Non-pigmented ciliary epithelial cell (primary cell): ENCODE measurements at places on chromosomes 5 and 9.
A peak's percentile ranks its signal among the peaks of the same experiment; 100 is the strongest.

DNA sequence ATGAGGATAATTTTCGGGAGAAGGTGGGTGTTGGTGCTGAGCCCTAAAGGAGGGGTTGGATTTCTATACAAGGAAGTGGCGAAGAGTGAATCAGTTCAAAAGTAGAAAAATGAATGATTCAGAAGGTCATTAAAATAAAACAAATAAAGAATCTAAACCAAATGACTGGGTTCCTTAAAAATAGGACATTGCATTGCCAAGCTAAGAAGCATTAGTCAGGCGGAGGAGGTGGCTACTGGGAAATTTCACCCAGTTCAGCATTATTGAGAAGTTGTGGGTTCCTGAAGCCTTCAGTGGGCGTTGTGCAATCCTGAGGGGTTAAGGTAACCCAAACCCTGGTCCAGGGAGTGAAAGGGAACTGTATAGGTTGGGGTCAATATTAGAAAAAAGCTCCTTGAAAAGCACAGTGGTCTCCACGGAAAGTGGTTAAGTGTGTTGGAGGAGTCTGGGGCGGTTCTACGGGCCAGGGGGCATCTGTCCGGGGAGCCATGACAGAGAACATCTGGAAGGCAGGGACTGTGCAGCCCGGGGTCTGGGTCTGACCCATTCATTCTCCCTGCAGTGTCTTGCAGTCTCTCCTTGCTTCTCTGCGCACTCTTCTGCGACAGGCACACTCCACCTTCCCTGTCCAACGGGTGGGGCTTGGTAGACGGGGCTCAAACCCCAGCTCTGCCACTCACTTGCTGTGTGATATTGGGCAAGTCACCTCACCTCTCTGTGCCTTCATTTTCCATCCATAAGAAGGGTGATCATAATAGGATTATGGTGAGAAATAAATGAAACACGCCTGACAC is 27.6 kb upstream of the DUSP1 start:
- DNase-seq: peak; percentile 84

DNA sequence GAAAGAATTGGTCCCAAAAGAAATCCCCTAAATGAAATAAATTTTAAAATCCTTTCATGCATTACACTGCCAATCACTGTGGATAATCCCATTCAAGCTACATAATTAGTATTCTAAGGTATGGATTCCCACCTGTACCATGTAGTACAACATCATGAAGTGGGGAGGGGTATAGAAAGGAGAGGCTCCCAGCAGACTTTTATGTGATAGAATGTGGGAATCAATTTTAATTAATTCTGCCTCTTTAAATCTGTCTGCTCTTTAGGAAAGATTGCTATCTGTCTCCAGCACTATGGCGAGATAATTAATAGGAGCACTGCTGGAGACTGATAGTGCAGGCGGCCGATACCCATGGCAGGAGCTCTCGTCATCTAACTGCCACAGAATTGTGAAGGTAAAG is 95.4 kb downstream of the CDH12 start:
- no peak for DNase-seq

DNA sequence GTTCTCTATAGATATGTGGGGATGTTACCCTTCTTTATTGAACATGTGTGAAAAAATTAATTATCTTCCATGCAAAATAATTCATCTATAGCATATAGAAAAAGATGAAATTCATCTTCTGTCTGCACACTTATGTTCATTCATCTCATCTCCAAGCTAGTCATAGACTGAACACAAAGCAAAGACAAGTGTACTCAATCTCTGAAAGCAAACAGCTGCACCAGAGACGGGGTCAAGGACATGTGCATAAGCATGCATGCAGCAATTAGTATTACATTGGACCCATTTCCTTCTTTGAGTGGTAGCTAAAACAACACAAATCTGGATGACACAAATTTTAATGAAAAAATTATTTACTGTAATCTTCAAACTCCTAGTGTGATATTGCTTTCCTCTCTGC is 547.0 kb upstream of the COX7C start:
- no peak for DNase-seq

DNA sequence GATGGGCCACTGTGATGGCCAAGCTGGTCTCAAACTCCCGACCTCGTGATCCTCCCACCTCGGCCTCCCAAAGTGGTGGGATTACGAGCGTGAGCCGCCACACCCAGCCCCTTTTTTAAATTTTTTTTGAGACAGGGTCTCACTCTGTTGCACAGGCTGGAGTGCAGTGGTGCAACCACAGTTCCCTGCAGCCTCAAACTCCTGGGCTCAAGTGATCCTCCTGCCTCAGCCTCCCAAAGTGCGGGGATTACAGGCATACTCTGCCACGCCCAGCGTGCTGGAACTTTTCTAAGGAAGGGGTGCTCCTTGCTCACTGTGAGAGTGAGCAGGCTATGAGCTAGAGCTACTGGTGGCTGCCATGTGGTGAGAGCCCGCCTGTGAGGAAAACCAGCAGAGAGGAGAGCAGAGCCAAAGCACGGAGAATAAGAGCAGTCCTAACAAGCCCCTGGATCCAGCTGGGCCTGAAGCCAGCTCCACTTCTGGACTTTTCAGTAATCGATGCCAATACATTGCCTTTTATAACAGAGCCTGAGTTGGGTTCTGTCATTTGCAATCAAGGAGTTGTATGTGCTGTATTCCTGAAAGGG is 75.5 kb upstream of the UNC5A start:
- no peak for DNase-seq

- no peak for DNase-seq
These were observed 335.0 kb upstream of the TUSC1 start for GRCh38 chr9:26013199-26013598.

DNA sequence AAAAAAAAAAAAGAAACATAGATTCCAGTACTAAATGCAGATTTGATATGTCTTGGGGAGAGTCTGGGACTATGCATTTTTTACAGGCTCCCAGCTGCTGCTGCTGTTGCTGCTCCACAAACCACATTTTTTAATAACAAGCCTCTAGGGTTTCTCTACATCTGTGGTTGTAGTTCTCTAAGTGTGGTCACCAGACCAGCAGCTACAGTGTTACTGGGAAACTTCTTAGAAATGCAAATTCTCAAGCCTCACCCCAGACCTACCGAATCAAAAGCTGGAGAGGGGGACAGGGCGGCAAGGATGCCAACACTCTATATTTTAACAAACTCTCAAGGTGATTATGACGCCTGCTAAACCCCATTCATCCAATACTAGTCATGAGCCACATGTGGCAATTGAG is 293.4 kb upstream of the PTGER4 start:
- DNase-seq: no peak

GRCh38 chr9:73121375-73121935 is 30.2 kb upstream of the ANXA1 start:
- DNase-seq: no peak

DNA sequence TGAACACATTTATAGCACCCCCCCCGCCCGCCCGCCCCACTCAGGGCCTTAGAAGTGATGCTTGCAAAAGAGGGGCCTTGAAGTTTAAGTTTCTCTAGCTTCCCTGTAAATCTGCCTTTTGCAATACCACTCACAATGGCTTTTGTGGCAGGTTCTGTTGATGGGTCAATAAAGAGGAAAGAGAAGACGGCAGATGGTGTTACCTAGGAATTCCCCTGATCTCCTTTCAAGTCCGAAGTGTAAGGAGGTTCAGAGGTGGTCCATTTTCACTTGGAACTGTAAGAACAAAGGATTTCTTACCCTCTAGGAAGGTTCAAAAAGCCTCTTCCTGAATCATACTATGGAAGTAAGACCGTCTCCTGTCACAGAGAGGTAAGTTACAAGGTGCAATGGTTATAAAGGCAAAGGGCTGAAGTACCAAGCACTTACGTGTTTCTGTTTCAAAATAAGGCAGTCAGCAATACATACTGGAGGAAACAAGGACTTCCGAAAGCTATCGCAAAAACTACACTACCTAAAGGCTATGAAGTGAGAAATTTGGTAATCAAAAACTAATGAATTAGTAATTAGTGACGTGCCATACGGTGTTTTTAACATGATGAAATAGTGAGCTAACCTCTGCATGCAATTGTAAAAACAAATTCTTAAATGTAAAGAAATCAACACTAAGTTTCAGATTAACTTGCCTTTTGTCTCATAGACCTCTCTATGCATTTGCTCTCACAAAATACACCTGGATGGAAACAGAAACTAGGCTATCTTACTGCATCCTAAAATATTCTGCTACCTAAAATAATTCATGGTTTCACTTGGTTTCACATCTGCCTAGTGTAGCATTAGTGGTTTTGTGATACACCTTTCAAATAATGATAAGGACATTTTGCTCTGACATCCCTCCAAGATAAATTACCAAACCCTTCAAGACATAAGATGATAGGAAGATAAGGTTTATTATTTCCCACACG is 589.4 kb upstream of the FAM174A start:
- no peak for DNase-seq

DNA sequence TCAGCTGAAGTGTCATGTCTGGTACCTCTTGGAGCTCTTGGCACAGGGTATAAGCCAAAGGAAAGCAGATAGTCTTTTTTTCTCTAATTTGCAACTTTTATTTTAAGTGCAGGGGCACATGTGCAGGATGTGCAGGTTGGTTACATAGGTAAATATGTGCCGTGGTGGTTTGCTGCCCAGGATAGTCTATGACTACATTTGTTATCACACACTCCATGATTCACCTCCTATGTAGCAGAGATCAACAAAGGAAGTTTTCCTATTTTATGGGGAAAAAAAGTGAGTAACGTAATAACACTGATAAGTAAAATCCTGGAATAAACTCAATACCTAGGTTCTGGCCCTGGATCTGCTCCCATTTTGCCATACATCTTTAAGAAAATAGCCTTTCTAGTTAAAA is 234.6 kb downstream of the CAAP1 start:
- no peak for DNase-seq

DNA sequence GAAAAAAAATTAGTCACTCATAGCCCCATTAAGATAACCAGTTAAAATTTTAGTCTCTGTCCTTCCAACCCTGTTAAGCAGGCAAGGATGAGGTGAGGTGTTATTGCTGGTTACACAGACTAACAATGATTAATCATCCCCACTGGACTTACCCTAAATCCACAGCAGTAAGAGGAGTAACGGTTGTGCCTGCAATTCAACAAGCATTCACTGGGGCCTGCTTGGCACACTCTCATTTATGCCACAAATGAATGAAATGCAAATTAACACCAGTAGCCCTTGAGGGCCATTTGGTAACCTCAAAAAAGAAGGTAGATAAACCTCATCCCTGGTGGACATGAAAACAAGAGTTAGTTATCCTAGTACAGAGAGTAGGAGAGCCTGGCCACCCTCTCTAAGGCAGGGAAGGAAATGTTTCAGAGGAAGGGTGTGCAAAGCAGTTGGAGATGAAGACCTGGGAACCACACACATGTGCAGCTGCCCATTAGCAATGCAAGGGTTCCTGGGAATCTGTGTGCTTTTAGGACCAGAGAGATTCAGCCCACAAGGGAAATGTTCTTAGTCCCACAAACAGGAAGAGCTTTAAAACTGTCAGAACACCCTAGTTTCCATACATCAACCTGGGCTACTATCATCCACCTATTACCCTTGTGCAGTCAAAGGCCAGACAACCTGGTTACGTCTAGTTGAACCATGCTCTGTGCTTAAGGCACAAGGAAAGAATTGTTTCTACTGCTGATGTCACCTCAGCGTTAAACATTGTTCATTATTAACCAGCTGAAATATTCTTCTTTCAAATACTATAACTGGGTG is 7.7 kb downstream of the LHFPL2 start:
- no peak for DNase-seq

- no peak for DNase-seq
These were observed 73.5 kb downstream of the PTPN3 start for GRCh38 chr9:109424618-109425017.

GRCh38 chr5:132098621-132099020 is 25.0 kb downstream of the CSF2 start:
- DNase-seq: no peak

DNA sequence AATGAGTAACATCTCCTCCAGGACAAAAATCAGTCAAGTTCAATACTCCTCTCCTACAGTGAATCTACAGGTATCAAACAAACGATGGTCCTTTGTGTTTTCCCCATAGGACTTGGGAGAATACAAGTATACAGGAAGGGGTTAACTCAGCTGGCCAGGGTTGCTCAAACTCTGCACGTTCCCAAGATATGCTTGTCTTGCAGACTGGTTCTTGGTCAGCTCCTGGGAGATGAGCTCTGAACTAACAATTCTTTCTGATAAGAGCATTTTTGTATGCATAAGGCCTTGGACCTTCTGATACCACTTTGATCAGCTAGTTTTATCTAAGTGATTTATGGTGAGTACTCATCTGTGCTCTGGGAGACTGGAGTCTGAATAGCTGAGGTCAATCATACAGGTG is 42.1 kb downstream of the LOX start:
- DNase-seq: no peak

DNA sequence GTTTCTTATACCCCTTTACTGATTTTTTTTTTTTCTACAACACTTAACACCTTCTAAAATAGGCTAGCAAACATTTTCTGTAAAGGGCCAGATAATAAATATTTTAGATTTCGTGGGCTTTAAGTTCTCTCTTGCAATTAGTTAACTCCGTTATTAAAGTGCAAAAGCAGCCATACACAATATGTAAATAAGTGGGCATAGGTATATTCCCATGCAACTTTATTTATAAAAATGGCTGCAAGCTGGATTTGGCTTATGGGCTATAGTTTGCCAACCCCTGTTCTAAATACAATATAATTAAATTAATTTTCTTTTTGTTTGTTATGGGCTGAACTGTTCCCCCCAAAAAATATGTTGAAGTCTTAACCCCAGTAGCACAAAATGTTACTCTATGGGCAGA is 10.8 kb downstream of the IL6ST start:
- DNase-seq: no peak

GRCh38 chr9:12933957-12934356 is 159.1 kb downstream of the LURAP1L start:
- no peak for DNase-seq

- DNase-seq: no peak
These were observed 31.6 kb downstream of the ELOVL7 start for GRCh38 chr5:60812426-60812825.

DNA sequence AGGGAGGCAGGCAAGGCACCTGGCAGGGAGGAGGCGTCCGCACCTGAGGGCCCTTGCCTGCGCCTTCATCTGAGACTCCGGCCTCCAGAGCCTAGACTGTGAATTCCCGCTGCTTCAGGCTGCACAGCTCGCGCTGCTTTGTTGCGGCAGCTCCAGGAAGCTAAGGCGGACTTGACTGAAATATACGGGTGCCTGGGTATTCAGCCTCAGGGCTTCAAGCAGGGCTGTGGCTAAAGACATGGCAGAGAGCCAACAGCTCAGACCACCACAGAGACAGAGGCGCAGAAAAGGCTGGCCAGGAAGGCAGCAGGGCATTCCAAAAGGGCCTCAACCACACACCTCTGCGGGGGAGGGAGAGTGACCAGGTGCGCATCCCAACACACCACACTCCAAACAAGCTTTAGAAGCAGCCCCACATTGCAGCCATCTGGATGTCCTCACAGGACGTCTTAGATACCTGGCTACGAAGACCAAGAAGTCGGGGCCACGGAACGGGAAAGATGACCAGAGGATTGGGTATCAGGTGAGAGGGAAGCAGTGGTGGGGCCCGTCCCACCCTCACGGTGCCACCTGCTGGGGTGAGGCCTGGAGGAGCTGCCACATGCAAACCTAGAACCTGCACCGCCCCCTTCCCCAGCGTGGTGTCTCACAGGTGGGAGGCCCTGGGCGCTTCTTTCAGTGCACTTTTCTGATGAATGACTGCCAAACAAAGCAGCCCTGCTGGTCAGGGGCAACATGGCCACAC is 1.7 kb upstream of the DPH7 start:
- no peak for DNase-seq
